ENCODE measurements at places on chromosomes 12 and 14. TPM values are rescaled to one million over a fixed set of nuclear protein-coding genes. Genes with fewer than 3 reads are reported as not detected.

DNA sequence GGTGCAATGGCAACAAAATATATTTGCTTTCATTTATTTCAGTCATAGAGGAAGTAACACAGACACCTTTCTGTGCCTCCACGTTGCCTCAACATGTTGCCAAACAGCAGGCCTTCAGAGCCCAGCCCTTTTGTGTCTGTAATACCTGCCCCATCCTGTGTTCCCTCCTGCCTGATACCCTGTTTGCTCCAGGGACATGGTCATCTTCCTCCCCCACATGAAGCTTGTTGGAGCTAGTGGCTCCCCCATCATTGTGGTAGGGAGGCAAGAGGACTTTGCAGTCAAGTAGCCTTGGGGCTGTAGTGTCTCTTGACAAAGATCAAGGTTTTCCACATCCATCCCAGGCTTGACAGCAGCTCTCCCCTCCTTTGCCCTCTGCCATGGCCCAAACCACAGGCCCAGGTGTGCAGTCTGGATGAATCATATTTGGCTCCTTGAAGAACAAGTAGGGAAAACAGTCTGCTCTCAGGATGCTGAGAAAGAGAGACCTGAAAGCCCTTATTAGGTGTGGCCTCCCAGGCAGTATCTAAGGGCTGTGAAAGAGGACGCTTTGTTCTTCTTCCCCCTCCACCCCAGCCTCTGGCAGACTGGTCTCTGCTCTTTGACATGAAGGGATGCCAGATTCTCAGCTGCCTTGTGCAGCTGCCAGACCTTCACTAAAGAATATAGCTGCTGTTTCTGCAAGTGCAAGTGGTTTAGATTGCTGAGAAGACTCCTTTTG, 329.0 kb downstream of the C12orf75 start:
- no peaks in the 10 kb centered on the region for H3K4me1 ChIP-seq
- no peak overlapping the region for H3K27ac ChIP-seq
- no peaks in the 10 kb centered on the region for H3K27me3 ChIP-seq
- DNase-seq = no peak

GPRC5D gene
- total RNA-seq = not detected

- no peak overlapping the region for H3K4me3 ChIP-seq
- H3K36me3 ChIP-seq = no peaks in the 10 kb centered on the region
- H3K27me3 ChIP-seq = no peaks in the 10 kb centered on the region
- no peak for DNase-seq
- no peak overlapping the region for H3K27ac ChIP-seq
- peaks cover 38% of the 10 kb centered on the region for H3K4me1 ChIP-seq
Measured at GRCh38 chr14:90506748-90507147, 109.9 kb downstream of the CALM1 start.

PAX9 gene
- total RNA-seq = 5.2 TPM

DNA sequence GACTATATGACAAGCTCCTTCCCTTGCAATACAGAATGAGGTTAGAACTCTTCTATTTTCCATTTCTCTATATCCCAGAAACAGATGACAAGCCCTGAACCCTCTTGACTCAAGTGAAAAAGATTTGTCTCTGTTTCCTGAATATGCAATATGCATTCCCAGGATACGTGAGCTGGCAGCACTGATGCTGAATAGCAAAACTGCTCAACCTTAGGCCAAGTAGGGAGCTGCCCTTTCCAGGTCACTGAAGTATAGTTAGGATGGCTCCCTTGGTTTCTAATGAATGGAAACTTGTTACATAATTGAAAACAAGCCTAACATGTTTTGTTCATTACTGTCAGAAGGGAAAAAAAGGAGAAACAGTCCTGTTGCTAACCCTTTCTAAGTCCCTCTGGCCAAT, 47.9 kb upstream of the PLEKHG7 start:
- no peak for DNase-seq
- no peak overlapping the region for H3K4me3 ChIP-seq

DNA sequence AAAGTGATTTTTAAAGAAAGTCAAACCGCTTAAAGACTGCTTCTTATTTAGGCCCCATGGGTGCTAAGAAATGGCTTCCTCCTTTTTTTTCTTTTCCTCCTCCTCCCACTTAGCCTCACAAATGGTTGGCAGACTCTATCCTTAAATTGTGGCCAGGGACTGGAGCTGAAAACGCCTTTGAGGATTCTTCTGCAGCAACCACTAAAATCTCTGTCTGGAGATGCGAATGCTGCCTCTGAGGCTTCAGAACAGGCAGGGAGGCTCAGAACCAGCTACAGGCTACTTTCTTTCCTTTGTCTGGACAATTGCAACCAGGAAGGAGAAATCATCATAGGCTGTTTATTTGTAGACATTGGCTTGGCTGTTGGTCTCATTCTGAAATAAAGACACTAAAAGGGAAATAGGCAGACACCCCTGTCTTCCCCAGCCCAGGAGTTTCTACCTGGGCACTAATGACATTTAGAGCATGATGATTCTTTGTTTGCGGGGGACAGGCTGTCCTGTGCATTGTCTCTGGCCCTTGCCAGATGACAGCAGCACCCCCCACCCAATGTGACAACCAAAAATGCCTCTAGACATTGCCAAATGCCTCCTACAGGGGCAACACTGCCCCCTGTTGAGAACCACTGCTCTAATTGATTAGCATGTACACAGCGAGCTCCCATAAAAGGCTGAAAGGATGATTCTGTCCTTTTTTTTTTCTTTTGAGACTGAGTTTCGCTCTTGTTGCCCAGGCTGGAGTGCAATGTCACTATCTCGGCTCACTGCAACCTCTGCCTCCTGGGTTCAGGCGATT, 50.3 kb downstream of the MAP1LC3B2 start:
- H3K36me3 ChIP-seq = no peaks in the 10 kb centered on the region
- no peaks in the 10 kb centered on the region for H3K27me3 ChIP-seq
- no peak overlapping the region for H3K27ac ChIP-seq
- no peak overlapping the region for H3K4me3 ChIP-seq
- DNase-seq = no peak

DNA sequence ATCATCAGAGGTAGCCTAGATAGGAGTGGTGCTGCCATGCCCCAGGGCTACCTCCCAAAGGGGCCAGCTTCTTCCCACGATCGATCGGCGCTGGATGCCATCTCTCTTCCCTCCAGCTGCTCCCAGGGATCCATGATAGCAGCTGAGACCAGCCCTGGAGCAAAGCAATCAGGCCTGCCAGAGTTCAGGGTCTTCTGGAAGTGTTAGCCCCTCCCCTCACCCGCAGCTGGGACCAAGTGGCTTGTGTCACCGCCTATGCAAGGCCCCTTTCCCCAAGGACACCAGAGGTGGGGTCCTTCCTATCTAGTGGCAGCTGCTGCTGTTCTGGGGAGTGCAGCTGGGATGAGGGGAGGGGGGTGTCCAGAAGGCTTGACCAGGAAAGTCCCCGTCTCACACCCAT, 87.0 kb downstream of the IRF2BPL start:
- H3K27me3 ChIP-seq = no peaks in the 10 kb centered on the region
- H3K27ac ChIP-seq = no peak overlapping the region
- peaks cover 36% of the 10 kb centered on the region for H3K4me1 ChIP-seq
- H3K4me3 ChIP-seq = no peak overlapping the region

GRCh38 chr14:103084021-103084919, at the start of gene LBHD2:
LBHD2 (plus strand) TSS chr14:103084210; CDS start chr14:103086013, 1,803 bp downstream.
- no peaks in the 10 kb centered on the region for H3K27me3 ChIP-seq
- H3K27ac ChIP-seq = no peak within 1 kb of the TSS
- H3K4me3 ChIP-seq = no peak within 1 kb of the TSS
- H3K4me1 ChIP-seq = no peaks in the 10 kb centered on the region

DNA sequence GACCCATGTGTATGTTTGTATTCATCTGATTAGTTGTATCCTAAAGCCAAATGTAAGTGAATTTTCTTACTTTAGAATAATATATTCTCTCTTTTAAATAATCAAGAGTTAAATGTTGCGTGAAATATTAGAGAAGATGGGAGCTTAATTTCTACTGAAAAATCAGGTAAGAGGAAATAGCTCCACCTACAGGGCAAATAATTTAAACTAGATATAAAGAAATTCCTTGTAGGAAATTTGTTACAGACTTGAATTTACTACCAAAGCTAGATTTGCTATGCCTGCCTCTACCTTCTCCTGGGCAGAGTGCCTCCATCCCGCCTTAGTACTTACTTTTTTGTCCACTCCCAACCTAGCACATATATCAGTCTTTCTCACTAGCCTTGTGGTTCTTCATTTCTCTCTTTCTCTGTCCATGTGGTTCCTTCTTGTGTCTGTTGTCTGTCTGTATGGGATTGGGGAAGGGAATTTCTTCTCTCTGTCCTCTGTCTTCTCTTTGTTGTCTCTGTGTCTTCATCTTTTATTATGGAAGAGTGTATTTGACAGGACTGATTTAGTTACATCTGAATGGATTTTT, 44.7 kb downstream of the PALS1 start:
- H3K36me3 ChIP-seq = no peaks in the 10 kb centered on the region
- H3K4me1 ChIP-seq = no peaks in the 10 kb centered on the region
- peak; percentile 39 for DNase-seq
- no peak overlapping the region for H3K27ac ChIP-seq
- H3K27me3 ChIP-seq = no peaks in the 10 kb centered on the region
- H3K4me3 ChIP-seq = no peak overlapping the region

DNA sequence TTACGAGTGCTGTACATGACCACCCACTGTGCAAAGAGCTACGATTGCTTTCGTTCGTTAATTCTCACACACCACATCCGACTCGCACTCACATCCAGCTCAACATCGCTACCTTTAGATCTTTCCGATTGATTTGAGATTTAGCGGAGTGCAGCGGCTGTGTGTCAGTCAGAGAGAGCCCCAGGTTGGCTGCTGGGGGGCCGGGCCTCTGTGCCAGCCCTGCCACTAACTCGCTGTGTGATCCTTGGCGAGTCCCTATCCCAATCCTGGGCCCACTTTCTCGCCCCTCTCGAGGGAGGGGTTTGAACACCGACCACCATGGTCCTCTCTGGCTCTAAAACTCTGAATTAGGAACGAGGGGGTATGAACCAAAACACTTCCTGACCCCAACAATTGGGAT, 8.6 kb downstream of the DLK1 start:
- no peak overlapping the region for H3K27ac ChIP-seq
- H3K4me1 ChIP-seq = no peaks in the 10 kb centered on the region
- no peaks in the 10 kb centered on the region for H3K27me3 ChIP-seq
- no peak overlapping the region for H3K4me3 ChIP-seq

GRCh38 chr14:96177766-96178375, 26.8 kb upstream of the BDKRB2 start:
- no peaks in the 10 kb centered on the region for H3K36me3 ChIP-seq
- H3K4me3 ChIP-seq = no peak overlapping the region
- no peak overlapping the region for H3K27ac ChIP-seq
- H3K27me3 ChIP-seq = 0 out of 2 replicates have a peak, but pooled peaks cover 6% of the 10 kb centered on the region
- H3K4me1 ChIP-seq = no peaks in the 10 kb centered on the region

DNA sequence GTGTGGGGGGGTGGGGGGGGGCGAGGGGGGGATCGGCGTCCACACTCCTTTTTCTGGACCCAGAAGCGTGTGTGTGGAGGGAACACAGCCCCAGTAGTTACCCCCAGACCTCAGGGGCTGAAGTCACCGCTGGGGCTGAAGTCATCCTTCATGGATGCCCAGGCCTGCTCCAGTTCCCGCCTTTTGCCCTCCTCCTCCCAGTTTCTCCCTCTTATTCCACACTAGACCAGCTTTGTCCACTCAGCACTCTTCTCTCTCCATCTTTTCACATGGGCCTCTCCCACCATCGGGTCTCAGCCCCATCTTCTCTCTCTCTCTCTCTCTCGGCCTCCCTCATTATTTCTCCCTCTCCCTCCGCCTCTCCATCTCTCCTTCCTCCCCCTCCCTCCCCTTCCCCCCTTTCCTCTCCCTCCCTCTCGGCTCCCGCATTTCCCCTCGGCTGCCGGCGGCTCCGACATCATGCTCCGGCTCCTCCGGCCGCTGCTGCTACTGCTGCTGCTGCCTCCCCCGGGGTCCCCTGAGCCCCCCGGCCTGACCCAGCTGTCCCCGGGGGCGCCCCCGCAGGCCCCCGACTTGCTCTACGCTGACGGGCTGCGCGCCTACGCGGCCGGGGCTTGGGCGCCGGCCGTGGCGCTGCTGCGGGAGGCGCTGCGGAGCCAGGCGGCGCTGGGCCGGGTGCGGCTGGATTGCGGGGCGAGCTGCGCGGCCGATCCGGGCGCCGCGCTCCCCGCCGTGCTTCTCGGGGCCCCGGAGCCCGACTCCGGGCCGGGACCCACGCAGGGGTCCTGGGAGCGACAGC, at the start of gene P3H3:
Gene P3H3 (plus strand): TSS at position 426 of the 799 bp plus-strand sequence. CDS start 34 bp downstream, at position 460.
- no peak for DNase-seq
- peak within 1 kb of the TSS; percentile 95 for H3K4me3 ChIP-seq
- peaks cover 34% of the 10 kb centered on the region for H3K4me1 ChIP-seq
- H3K36me3 ChIP-seq = peaks cover 19% of the 10 kb centered on the region

TMEM121 gene
- total RNA-seq = 5.5 TPM
